Forelimb muscle (tissue), 1 donor: ENCODE measurements at places on chromosomes 1 and 21.

GRCh38 chr1:86448670-86449069 is 20.1 kb upstream of the CLCA1 start:
- DNase-seq: no peak

DNA sequence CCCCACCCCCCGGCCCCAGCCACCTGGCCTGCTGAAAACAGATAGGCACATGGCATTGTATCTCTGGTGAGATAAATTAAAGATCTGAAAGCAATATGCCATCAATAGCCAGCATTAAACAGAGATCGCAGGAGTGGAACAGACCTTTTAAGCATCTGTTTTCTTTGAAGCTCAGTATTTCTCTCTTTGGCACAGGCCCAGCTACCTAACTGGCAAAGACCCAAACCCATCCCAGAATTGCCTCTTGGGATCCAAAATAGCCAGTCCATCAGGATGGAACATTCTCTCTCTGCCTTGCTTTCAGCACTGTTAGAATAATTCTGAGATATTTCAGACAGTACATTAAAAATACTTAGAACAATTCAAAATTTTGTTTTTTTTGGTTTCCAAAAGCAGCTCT is 46.0 kb downstream of the KCNJ6 start:
- DNase-seq: no peak

GRCh38 chr1:94296018-94296417 is 58.6 kb upstream of the ARHGAP29 start:
- DNase-seq: no peak

DNA sequence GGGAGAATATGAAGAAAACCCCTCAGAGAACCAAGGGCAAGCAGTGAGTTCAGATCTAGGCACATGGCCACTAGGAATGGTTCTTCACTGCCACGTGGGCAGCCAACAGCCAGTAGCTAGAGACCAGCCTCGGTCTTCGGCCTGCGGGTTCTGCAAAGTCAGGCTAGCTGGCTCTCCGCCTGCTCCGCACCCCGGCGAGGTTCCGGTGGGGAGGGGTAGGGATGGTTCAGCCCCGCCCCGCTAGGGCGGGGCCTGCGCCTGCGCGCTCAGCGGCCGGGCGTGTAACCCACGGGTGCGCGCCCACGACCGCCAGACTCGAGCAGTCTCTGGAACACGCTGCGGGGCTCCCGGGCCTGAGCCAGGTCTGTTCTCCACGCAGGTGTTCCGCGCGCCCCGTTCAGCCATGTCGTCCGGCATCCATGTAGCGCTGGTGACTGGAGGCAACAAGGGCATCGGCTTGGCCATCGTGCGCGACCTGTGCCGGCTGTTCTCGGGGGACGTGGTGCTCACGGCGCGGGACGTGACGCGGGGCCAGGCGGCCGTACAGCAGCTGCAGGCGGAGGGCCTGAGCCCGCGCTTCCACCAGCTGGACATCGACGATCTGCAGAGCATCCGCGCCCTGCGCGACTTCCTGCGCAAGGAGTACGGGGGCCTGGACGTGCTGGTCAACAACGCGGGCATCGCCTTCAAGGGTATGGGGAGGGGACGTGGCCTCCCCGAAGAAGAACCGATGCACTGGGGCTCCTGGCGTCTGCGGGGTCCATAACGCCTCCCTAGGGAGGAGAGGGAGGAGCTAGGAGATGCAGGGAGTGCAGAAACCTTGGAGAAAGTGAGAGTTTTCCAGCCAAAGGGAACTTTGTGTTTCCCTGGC is at the start of gene CBR1:
TSS of gene CBR1 (plus strand) at position 312 of the 871 bp plus-strand sequence. CDS start at position 404, 92 bp downstream.
- peak; percentile 73 for DNase-seq

- no peak for DNase-seq
Observed at GRCh38 chr1:235101558-235102258, 26.9 kb downstream of the TOMM20 start.

DNA sequence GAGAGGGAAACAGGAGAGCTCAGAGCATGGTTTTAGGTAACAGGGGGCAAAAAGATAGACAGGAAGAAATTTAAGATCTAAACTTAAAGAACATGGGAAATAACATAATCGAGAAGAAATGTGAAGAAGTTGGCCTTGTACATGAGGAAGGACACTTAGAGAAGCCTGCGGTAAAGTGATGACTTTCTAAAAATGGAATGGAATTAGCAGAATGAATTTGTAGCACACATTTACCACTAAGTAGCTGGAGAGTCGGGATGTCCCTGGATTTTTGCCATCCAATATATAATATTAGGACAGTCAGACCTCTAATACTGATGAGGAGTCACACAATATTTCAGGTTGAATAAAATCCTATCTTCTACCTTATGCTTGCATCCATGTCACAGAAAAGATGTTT is 77.7 kb upstream of the C1orf87 start:
- DNase-seq: no peak

DNA sequence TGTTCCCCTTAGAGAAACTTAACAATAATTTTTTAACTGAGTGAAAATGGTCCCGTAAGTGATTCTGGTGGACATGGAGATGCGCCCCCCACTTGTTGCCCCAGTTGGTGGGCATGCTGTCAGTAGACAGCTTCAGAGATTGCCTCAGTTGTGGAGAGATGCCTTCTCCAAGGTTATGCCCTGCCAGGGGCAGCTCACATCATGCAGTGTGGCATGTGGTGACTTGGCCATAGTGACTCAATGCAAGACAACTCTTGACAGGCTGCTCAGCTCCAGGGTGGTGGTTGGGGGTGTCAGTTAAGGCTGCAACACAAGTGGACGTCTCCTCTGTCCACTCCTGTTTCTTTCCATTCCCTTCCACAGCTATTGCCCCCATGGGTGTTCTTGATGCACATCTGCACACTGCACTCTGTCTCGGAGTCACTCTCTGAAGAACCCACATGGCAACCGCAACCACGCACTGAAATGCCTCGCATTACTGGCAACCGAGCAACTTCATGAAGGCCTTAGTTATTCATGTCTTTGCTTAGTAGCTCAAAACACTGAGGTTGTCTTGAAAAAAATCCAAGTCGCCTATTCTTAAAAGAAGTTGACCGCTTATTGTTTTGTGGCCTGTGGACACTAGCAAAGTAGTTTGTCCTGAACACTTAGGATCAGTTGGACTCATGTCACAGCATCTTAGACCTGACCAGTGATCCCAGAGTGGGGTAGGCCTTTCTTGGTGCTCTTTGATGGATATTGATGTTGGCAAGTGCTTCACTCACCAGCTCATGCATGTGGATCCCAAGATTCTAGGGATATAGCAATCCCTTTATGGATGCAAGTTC is 54.8 kb upstream of the USP1 start:
- DNase-seq: no peak

- no peak for DNase-seq
Observed at GRCh38 chr1:220748936-220749335, 814 bp downstream of the MTARC2 start.
